ENCODE measurements at places on chromosomes 7 and 10. TPM values are rescaled to one million over a fixed set of nuclear protein-coding genes. Genes with fewer than 3 reads are reported as not detected.

Gene PTPN20
- total RNA-seq = 0.24 TPM

Gene PNLIPRP2
- total RNA-seq = not detected

Gene TFR2
- total RNA-seq = not detected

Gene RNF32
- 0.72 TPM for total RNA-seq

Gene SPDYE11
- total RNA-seq = not detected

Gene AKR1C2
- total RNA-seq = 214 TPM

Gene OR2A12
- total RNA-seq = not detected

DNA sequence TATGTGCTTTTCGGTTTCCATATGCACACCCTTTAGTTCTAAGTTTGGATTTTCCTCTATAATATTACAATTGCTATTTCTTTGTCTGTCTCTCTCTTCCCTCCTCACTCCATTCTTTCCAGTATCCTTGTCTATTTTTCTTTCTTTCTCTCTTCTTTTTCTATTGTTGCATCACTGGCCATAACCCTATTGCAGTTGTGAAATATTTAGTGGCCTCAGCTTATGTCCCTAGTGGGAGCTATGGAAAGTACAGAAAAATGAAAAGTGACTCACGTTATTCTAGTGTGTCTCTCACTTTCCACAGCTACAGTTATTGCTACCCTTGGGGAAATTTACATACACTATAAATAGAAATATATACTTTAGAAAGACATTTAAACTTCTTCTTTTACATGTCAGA lies 59.1 kb downstream of the CNTNAP2 start:
- no peak for DNase-seq

GRCh38 chr10:108005627-108006026 lies 841.1 kb upstream of the SORCS1 start:
- no peak for DNase-seq

GRCh38 chr10:111275091-111275490 lies 198.3 kb downstream of the ADRA2A start:
- DNase-seq = no peak

DNA sequence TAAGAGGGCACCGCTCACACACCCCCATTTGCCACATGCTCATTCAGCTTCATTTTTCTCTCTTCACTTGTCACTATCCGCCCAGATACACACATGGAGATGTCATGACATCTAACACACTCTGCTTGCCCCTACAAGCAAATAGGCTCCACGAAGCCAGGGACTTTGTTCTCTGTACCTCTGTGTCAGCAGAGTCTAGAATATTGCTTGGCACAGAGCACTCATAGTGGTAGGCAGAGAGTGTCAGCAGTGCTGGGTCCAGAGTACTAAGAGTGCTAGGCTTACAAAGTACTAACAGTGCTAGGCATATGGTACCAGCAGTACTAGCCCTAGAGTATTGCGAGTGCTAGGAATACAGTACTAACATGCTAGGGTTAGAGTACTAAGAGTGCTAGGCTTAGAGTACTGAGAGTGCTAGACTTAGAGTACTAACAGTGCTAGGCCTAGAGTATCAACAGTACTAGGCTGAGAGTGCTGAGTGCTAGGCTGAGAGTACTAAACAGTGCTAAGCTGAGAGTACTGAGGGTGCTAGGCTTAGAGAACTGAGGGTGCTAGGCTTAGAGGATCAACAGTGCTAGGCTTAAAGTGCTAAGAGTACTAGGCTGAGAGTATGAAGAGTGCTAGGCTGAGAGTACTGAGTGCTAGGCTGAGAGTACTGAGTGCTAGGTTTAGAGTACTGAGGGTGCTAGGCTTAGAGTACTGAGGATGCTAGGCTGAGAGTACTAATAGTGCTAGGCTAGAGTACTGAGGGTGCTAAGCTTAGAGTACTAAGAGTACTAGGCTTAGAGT lies 166.1 kb downstream of the PRKAG2 start:
- no peak for DNase-seq

DNA sequence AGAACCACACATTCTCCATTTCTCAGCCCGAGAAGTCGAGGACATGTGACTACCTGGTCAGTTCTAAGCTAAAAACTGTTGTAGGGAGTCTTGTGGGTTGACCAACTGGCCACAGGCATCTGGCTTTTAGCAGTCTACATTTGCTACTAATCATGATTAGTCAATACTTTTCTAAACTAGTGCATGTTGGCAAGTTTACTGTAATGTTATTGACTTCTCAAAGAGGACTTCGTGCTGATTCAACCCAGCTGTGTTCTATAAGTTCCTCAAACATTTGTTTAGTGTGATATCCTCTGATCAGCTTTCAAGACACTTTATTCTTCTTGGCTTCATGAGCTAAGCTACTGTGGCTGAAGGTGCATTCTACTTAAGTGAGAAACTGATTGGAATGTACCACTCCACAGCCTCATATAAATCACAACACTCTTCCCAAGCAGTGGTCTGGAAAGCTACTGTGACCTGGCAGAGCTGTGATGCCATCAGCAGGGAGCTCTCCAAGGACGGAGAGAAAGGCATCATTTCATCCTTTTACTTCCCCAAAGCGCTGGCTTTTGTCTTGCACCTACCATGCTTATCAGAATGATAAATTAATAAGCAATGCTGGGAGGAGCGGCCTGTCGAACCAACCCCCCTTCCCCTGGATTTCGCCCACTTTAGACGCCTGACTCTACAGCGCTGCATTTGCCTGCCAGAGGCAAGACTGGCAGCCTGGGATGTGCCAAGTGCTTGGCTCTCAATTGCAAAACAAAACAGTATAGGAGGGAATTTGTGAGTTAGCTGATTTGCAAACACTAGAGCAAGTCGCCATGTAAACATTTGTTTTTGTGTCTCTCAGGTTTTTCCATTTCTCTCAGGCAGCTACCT lies 206.7 kb upstream of the PLXNA4 start:
- no peak for DNase-seq

DNA sequence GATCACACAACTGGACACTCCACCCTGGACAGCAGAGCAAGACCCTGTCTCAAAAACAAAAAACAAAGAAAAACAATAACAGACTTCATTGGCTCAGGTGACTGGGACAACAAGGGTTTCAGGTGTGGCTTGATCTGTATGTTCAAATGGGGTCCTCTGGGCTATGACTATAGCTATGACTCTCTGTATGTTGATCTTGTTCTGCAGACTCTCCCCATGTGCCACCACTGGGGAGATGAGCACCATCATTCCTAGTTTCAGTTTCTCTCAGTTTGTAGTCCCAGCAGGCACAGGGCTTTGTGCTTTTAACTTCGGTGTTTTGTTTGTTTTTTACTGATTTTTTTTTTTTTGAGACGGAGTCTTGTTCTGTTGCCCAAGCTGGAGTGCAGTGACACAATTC lies 53.8 kb downstream of the SUFU start:
- DNase-seq = no peak

DNA sequence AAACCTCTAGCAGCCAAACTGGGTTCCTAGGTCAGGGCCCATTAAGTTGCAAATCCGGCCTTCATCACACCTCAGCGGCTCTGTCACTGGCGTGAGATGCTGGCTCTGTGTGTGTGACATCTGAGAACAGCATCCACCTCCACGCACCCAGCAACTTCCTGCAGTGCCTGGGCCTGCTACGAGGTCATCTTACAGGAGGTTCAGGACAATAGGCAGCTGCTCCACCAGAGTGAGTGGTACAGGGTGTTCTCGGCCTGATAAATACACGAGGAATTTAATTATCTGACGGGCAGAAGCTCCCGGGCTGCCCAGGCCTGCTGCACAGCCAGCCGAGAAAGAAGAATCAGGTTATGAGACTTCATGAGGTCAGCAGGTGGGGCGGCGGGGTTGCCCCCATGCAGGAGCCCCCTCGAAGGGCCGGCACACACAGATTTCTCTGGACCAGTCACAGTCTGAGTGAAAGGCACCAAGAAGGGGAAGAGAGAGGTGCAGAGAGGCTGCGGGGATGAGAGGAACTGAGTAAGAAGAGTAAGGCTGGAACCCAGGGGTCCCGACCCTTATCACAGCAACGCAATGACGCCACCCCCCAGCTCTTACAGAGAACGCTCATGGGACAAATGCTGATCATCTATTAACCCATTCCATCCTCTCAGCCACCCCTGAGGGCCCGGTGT lies 49.3 kb downstream of the CALML3 start:
- DNase-seq = no peak

- DNase-seq = no peak
Measured at GRCh38 chr10:44297963-44298362, 86.9 kb downstream of the CXCL12 start.

- no peak for DNase-seq
Measured at GRCh38 chr10:27541796-27542729, 38.0 kb downstream of the RAB18 start.

DNA sequence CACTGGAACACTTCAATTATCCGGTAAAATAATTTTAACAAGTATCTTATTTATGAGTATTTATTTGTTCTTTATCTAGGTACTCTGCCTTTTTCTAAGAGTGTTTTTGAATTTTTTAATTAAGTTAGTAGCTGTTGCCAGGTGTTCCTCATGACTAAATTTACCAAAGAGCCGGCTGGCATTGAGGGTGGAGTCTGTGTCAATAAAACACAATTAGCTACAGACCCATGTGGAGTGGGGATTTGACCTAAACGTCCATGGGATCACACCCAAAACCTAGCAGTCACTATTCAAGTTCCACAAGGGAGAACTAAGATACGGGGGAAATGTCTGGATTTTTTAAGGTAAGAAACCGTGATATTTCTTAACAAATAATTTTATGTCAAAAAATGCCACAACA lies 9.8 kb downstream of the SLC16A12 start:
- DNase-seq = no peak

- no peak for DNase-seq
Measured at GRCh38 chr7:101606498-101606923, 22.6 kb downstream of the MYL10 start.

DNA sequence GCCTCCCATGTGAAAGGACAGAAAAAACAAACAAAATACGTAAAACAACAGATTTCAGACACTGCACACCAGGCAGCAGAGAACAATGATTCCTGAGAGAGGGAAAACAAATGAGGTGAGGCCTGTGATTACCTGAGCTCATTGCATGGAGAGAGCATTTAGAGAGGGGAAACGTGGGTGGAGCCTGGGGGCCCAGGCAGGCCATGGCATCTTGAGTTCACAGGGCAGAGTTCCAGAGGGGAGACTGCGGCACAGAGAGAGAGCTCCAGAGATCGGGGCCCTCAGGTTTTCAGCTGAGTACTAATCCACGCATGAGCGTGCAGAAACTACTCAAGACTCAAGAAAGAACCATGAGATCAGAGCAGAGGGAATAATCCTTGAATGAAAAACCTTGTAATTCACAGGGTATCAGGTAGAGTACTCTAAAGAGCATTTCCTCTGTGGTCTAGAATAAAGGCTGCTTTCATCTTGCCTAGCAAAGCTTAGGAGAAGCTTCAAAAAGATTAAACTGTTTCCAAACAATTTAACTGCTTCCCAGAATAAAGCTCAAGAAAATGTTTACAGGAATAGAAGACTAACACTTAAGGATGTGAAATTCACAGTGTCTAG lies 46.6 kb upstream of the ARHGAP12 start:
- no peak for DNase-seq

DNA sequence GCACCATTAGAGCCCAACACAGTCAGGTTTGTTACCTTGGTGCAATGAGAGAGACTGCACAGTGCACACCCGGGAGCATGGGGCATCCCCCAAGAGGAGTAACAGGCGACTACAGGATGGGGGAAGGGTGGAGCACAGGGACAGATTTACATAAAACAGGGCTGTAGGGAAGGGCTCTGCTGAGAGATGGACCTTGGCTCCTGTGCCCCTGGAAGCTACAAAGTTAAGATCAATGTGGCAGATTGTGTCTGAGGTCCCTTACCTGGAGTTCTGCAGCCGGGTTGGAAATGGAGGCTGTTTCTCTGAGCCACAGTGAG lies 13.7 kb upstream of the SLC18A3 start:
- no peak for DNase-seq

DNA sequence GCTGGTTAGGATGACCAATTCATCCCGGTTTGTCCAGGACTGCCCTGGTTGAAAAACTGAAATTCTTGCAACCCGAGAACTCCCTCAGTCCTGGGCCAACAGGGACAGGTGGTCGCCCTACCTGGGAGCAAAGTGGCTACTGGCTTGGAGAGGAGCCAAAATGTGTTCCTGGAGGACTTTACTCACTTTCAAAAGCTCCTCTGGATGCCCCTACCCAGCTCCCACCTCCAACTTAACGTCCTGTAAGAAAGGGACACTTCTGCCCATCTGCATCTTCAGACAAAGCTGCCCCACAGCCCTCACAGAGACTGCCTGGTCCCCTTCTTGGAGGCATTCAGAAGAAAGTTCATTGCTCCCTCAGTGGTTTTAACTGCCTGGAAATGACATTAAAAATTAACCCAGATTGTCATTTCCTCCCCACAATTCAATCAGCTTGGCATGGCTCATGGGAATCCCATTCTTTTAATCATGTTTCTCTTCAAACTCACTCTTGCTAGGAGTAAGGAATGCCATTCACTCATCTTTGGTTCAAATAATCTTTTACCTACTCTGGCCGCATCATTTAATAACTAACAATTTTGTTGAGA lies 24.0 kb upstream of the HSPA12A start:
- DNase-seq = no peak

GRCh38 chr7:91940171-91940570 lies 491 bp upstream of the AKAP9 start:
- DNase-seq = no peak

GRCh38 chr7:82678259-82678658 lies 234.7 kb upstream of the CACNA2D1 start:
- DNase-seq = no peak

DNA sequence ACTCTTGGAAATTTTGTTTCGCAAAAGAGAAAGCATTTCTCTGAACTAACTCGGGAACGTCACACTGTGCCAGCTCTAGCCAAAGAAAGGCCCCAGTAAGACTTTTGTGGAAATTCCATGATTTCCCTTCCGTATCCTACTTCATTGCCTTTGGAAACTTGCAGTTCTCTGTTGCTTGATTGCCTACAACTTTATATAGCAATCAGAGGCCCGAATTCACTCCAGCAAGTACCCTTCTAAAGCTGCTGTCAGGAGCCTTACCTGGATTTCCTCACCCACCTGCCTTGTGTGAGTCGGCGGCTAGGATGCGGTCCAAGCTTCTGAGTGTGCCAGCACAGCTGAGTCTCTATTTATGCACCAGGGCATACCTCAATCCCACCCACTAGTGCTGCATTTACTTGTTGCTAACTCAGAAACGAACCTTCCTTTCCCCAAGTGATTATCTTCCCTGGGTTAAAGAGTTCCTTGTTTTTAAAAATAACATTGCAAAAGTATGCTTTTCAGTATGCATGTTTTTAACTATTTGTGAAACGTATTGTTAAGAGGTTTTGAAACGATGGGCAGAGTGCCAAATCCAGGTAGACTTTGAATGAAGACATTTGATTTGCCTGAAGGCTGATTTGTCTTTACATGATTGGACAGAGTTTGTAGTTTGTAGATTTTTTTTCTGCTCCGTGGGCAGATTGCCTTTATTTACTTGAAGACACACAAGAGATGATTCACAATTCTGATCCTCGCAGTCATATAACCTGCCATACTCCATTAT lies at the start of gene AGR2:
Gene AGR2, minus strand, starts transcription at position 326 of the 766 bp plus-strand sequence. CDS start 3,203 bp downstream, outside the sequence.
- DNase-seq = no peak

GRCh38 chr10:77944519-77944918 lies 18.0 kb upstream of the DLG5 start:
- DNase-seq = no peak

GRCh38 chr7:85644272-85644671 lies 457.4 kb upstream of the SEMA3D start:
- DNase-seq = no peak

Data from omental fat pad (tissue), 4 donors.